ENCODE measurements at places on chromosomes 2 and 18.

GRCh38 chr2:24620936-24621335 is 129.9 kb downstream of the NCOA1 start:
- DNase-seq = no peak

- no peak for DNase-seq
Observed at GRCh38 chr18:8757396-8757997, 52.1 kb downstream of the MTCL1 start.

DNA sequence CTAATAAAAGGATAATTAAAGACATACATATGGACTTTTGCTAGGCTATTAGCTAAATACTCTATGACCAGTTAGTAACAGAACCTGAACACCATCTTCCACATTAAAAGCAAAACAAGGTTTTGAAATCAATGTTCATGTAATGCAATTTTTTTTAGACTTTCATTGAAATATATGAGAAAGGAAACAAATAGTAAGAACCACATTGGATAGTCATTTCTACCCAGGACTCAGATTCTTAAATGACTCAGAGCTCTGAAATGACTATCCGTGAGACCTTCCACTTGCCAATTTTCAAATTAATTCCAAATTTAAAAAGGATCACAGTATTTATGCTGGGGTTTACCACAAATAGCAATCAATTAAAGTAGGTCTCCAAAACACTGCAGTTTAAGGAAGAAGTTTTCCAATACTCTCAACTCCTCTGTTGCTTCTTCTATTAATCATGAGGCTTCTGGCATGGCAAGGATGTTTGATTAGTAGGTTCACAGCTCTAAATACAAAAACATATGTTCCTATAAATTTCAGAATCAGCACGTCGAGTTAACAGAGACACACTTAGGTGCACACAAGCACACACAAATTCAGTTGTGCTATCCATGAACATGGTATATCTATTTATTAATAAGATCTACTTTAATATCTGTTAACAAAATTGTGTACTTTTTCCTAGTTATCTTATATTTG is 841.0 kb downstream of the RNF144A start:
- DNase-seq = no peak

DNA sequence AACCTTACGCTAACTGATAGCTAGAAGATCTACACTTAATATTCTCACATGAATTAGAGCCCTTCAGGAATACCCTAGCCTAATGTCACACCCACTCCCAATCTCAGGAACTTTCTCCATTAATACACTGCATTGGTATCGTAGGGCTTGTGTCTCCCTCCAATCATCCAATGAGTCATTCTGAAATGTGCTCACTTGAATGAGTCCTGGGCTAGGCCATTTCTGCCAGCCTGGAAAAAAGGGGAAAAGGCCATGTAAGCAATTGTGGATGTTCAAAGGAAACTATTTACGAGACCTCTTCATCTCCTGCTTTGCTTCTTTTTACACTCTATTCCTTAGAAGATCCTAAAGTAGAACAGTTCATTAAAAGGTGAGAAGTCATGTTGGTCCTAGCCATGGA is 18.8 kb downstream of the ZEB2 start:
- no peak for DNase-seq

DNA sequence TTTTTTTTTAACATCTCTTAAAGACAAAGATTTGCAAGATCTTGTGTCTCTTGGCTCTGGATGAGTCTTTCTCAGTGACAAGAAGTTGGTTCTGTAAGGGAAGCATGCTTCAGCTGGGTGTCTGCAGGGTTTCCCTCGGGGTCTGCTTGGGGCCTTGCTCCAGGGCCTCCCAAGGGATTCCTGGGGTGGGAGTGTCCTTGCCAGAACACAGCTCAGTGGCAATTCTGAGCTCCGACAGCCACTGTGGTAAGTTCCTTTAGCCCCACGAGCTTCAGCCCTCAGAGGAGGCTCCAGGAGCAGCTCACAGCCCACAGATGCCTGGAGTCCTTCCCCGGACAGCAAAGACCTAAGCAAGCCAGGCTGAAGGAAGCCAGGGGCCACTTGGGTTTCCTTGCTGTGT is 52.4 kb downstream of the EMX1 start:
- DNase-seq = no peak

DNA sequence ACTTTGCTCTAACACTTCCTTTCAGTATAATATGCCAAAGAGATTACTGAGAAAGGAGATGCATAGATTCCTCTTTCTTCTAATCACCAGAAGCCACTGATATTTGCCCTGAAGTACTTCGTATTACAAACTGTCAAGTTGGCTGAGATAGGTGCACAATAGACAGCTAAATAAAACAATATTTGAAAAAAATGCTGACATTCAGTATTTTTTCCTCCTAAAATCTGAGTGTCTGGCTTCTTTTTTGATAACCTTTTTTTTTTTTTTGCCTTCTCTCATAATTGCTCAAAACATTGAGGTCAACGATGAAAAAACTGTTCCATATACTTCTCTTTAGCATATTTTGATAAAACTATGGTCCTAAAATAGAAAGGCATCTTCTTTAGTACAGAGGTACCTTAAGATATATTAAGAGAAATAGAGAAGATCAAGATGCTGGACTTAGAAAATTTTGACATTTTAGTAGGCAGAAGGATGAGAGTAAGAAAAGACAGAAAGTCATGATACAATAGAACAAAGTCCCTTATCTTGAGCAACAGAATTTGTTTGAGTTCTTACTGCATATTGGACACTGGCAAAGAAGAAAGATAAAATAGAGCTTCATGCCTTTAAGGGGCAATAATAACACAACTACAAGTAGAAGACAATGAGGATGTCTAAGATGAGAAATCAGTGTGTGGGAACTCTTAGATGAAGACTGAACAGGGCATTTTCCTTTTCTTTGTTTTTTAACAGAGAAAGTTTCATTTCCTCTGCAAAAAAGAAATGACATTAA is 220.7 kb downstream of the PTH2R start:
- no peak for DNase-seq

DNA sequence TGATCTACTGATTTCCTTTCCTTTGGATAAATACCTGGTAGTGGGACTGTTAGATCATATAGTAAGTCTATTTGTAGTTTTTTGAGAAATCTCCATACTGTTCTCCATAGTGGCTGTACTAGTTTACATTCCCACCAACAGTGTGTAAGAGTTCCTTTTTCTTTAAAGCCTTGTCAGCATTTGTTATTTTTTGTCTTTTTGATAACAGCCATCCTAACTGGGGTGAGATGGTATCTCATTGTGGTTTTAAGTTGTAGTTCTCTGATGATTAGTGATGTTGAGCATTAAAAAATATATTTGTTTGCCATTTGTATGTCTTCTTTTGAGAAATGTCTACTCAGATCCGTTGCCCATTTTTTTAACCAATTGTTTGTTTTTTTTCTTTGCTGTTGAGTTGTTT is 33.9 kb upstream of the EPG5 start:
- DNase-seq = no peak

- DNase-seq = no peak
Observed at GRCh38 chr2:90076311-90076710, 1384.8 kb downstream of the RPIA start.

GRCh38 chr2:24345937-24346336 is 14.4 kb downstream of the ITSN2 start:
- DNase-seq = no peak

DNA sequence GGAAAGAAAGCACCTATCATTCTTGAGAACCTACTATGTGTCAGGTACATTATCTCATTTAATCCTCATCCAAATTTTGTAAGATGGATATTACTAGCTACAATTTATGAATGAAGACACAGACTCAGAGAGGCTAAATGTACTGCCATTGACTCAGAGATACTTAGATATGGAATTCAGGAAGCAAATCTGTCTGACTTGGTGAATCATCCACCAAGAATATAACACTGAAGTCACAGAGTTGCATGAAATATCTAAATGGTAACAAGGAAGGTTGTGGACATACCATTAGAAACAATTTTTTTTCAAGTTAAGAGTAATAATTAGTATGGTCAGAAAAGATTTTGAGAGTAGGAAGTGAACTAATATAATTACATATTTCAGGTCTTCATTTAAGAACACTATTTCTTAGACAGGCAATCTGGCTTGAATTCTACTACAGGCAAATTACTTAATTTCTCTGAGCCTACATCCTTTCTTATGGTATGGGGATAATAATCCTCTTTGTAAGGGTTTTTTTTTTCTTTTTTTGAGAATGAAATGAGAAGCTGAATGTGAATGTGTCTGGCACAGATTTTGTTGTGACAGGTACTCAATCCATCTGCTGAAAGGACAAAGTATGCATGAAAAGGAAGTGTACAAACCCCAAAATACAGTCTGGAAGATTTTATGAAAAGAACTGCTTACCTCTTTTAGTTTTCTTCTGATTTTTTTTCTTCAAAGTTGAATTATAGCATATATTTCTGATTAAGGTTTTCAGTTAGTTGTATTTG is 14.8 kb upstream of the C2orf66 start:
- DNase-seq = no peak

DNA sequence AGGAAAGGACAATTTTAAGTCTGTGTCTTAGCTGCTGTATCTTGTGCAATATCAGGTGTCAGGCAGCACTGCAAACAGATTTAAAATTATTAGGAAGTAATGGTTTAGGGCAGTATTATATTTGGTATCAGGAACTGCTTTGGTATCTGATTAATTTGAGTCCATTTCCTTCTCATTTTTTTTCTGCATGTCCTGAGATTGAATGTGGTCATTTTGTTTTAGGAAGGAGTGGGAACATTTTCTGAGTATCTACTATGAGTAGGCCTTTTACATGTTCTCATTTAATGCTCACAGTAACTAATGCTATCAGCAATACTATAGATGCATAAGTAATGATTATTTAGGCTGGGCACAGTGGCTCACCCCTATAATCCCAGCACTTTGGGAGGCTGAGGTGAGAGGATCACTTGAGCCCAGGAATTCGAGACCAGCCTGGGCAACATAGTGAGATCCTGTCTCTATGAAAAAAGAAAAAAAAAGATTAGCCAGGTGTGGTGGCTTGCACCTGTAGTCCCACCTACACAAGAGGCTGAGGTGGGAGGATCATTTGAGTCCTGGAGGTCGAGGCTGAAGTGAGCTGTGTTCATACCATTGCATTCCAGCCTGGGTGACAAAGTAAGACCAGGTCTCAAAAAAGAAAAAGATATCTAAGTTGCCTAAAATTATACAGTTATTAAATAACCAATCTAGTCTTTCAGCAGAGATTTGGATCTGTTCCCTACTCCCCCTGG is 4.7 kb downstream of the FMNL2 start:
- no peak for DNase-seq

DNA sequence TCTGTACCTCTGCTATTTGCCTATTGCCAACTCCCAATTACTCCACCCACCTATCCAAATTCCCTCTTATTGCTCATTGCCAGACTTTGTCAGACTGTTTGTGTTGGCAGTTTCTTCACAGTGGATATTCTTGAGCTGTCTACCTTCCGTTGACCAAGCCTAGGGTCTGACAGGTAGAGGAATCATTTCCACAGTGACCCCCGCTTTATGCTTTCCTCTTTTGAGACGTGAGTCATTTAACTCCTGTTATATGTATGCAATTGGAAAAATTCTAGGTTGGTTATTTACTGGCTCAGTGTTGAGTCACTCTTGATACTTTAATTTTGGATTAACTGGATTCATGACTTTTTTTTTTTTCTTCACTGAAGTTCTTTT is 187.7 kb downstream of the IRS1 start:
- DNase-seq = no peak

GRCh38 chr18:11367351-11367750 is 218.0 kb upstream of the PIEZO2 start:
- no peak for DNase-seq

GRCh38 chr18:44258086-44258485 is 422.6 kb upstream of the SETBP1 start:
- DNase-seq = no peak

GRCh38 chr2:5729416-5729815 is 37.2 kb downstream of the SOX11 start:
- no peak for DNase-seq

GRCh38 chr2:133489641-133490410 is 78.4 kb downstream of the NCKAP5 start:
- no peak for DNase-seq

- DNase-seq = no peak
Observed at GRCh38 chr18:63155910-63156773, 163.4 kb downstream of the BCL2 start.

DNA sequence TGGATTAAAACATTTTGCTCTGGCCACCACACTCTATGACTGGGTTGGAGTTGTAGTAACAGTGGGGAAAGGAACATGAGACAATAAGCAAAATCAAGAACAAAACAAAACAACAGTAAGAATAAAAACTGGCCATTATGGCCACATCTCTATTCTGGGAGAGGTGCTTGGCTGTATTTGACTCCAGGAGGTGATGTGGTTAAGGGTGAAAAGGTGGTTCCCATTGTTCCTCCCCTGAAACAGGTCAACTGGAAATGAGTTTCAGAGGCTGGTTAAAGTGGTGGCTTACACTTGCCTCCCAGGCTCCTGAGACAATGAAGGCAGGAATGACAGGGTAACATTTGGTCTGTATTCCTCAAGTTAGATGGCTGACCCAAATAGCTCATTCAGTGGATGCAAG is 67.3 kb upstream of the FANCL start:
- DNase-seq = no peak

DNA sequence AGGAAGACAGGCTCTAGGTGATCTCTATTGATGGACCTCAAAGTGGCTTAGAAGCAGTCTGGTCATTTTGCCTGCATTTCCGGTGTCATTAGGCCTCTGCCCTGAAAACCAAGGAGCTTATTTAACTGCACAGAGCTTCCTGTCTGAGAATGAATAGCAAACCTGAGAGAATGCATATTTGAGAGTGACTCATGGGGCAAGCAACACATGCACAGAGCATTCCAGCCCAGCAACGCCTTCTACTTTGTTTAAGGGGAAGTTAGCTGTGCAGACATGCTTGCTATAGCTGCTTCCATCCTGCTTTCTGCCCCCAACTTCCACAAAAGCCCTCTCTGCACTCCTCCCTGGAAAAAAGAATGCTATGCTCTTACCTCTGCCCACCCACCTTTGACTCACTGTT is 232.8 kb downstream of the GRB14 start:
- DNase-seq = no peak

DNA sequence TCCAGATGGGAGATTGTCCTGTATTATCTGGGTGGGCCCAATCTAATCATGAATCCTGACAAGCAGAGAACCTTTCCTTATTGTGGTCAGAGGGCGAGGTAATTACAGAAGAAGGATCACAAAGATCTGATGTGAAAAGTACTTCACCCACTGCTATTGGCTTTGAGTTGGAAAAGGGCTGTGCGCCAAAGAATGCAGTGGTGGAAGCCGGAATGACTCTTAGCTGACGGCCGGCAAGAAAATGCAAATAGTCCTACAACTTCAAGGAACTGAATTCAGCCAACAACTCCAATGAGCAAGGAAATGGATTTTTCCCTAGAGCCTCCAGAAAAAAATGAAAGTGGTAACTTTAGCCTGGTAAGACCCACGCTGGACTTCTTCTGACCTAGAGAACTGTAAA is 67.3 kb downstream of the CTNNA2 start:
- no peak for DNase-seq

- DNase-seq = no peak
Observed at GRCh38 chr2:222357930-222358329, 59.1 kb upstream of the PAX3 start.

- DNase-seq = no peak
Observed at GRCh38 chr2:196591621-196592022, 47.9 kb upstream of the CCDC150 start.

- DNase-seq = no peak
Observed at GRCh38 chr2:187435756-187436155, 12.3 kb downstream of the CALCRL start.

GRCh38 chr2:85019121-85019520 is 48.2 kb downstream of the KCMF1 start:
- no peak for DNase-seq
